ENCODE measurements at places on chromosomes 5 and 9. TPM values are rescaled to one million over a fixed set of nuclear protein-coding genes. Genes with fewer than 3 reads are reported as not detected.
A peak's percentile ranks its signal among the peaks of the same experiment; 100 is the strongest.

Gene GBGT1
- polyA plus RNA-seq = 4.0 TPM

Gene CD74
- polyA plus RNA-seq = 79.2 TPM

Gene IL13
- polyA plus RNA-seq = not detected

Gene MAP1B
- polyA plus RNA-seq = 27.0 TPM

Gene ADAMTS16
- polyA plus RNA-seq = 9.8 TPM

Gene SCGB3A1
- 0.56 TPM for polyA plus RNA-seq

Gene MYOT
- 229 TPM for polyA plus RNA-seq

Gene HTR4
- polyA plus RNA-seq = not detected

Gene RASEF
- 1.3 TPM for polyA plus RNA-seq

Gene PTCH1
- 9.6 TPM for polyA plus RNA-seq

Gene SHLD3
- polyA plus RNA-seq = 2.1 TPM

DNA sequence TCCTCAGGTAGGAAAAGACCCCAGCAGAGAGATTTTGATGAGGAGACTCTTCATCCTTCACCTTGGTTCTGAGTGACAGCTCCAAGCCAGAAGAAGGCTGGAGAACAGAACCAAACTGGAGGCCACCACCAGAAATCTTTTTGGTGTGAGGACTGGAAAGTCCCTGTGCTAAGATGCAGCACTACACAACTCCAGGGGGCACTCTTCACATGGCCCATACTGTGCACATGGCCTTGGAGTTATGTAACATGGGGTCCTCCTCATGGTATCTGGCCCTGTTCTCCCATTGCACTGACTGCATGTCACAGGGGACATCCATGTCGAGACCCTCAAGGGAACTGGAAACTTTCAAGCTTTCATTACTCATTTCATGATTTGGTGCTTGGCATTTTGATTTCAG, 17.3 kb upstream of the STX17 start:
- DNase-seq = no peak

DNA sequence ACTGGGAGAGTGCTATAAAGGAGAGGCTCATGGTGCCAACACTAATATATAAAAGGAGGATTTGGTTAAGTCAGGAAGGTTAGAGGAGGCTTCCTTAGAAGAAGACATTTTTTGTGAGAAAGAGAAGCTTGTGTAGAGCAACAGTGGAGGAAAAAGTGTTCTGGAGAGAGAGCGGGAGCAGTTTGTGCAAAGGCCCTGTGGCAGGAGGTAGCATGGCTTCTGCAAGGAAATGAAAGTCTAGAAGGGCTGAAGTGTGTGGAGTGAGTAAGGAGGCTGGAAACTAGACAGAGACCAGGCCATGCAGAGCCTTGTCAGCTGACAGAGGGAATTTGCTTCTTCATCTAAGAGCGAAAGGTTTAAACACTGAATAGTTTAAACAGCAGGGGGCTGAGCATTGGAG, 64.4 kb upstream of the ARAP3 start:
- no peak for DNase-seq

- peak; percentile 70 for DNase-seq
Measured at GRCh38 chr9:108994695-108995094, 18.6 kb downstream of the CTNNAL1 start.

DNA sequence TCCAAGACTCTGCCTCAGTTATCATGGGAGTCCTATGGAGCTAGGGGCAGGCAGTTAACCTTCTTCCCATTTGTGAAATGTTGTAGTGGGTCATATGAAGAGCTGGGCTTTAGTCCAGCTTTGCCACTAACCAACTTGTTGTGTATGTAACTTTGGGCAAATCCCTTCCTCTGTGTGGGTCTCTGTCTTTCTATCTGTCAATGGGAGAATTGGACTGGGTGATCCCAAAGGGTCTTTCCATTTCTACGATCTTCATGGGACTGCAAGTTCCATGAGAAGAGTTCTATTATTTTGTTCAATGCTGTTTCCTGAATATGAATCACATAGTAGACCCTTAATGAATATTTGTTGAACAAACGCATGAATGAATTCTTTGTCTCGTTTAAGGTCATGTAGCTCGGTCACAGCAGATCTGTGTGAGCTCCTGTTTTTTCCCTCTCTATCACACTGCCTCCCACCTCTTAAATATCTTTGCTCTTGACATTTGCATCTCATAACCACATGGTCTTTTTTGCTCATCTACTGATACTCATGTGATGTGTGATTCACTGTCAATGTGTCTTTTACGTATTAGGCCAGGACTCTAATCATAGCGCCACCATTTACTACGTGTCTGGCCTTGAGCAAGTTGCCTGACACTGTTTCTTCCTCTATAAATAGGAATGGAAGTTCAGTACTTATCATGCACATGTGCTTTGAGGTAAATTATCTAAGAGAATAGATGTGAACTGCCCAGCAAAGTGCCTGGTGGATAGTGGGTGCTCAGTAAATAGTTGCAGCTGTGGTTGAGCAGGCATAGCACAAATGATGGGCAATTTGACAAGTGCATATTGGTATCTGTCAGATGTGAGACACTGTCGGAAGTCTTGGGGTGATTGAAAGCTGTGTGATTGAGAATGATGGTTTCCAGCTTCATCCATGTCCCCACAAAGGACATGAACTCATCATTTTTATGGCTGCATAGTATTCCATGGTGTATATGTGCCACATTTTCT, 37.4 kb downstream of the PTTG1 start:
- no peak for DNase-seq

DNA sequence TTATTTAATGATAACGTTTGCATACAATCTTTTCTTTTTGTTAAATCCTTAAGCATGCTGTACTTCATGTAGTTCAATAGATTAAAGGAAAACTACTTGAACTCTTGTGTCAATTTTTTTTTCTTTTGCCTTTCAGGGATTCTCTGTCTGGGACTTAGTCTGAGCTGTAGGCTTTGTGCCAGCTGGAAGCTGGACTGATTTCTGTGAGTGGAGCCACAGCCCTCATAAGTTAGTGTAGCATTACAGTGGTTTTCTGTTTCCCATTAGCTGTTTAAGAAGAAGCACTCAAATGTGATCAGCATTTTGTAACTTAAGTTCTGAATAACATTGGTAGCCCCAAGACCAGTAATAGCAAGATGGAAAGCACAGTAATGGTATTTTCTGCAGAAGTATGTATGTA, 330.6 kb upstream of the MEF2C start:
- peak; percentile 93 for DNase-seq

- DNase-seq = peak; percentile 92
Measured at GRCh38 chr9:114169029-114169951, 14.0 kb downstream of the COL27A1 start.

- no peak for DNase-seq
Measured at GRCh38 chr5:135383803-135384495, 15.1 kb downstream of the MACROH2A1 start.

GRCh38 chr5:150082889-150083288, 3.5 kb downstream of the CSF1R start:
- DNase-seq = no peak

GRCh38 chr9:101512116-101512515, 21.5 kb upstream of the RNF20 start:
- no peak for DNase-seq

GRCh38 chr9:103798620-103799019, 295.5 kb upstream of the SMC2 start:
- no peak for DNase-seq

DNA sequence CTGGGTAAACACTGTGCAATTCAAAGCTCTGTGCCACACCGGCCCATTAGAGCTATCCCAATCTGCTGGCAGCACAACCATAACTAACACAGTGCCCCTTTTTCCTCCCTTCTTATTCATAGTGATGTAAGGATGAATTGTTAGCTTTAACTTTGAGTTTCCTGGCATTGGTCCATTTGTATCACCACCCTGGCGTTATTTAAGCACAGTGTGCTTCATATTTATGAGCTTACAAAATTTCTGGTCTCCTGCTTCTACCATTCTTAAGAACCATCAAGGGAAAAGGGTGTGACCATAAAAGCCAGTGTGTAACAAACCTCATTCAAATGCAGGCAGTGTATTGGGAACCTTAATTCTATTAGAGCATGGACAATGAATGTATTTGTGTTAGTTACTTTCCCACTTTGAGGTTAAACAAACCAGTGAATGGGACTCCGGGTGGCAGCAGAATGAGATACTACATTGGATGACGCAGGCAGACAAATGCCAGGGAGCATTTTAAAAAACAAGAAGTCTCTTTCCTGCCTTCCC, 222.6 kb downstream of the TMEM161B start:
- DNase-seq = no peak

DNA sequence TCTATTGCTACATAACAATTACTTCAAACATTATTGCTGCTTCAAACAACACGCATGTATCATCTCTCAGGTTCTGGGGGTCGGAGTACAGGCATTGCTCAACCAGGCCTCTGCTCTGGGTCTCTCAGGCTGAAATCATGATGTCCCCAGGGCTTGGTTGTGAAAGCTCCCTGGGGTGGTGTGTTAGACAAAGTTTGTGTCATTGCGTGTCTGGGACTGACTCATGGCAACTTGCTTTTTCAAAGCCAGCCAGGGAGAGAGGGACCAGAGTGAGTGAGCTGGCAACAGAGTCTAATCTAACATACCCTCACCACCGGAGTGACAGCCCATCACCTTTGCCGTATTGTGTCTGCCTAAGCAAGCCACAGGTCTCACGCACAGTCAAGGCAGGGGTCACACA, 259.2 kb upstream of the NFIL3 start:
- DNase-seq = no peak

DNA sequence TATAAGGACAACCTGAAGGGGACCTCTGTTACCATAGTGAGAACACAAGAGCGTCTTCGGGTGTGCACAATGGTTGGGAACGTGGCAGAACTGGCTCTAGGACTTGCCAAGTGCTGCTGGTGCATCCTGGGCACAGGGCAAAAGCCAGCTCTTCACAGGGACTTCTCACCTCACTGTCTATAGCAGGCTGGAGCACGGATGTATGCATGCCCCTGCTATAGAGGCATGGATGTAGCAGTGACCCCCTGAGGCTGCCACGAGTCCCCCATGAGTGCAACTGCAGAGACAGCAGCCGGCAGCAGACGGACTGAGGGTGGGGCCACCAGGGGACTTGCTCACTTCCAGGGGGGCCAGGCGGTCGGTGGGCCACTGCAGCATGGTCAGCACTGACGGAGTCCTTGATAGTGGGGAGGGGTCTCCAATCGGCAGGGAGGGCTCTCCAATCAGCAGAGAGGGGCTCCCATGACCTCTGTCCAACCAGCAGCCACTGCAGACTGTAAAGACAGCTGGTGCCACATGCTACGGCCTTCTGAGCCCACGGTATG, 64.9 kb downstream of the SEMA4D start:
- DNase-seq = peak; percentile 20

GRCh38 chr9:89358985-89359384, 40.7 kb downstream of the SECISBP2 start:
- peak; percentile 90 for DNase-seq

GRCh38 chr5:98721231-98721928, 52.1 kb upstream of the RGMB start:
- no peak for DNase-seq

GRCh38 chr9:87567571-87567970, 69.9 kb downstream of the DAPK1 start:
- DNase-seq = no peak

DNA sequence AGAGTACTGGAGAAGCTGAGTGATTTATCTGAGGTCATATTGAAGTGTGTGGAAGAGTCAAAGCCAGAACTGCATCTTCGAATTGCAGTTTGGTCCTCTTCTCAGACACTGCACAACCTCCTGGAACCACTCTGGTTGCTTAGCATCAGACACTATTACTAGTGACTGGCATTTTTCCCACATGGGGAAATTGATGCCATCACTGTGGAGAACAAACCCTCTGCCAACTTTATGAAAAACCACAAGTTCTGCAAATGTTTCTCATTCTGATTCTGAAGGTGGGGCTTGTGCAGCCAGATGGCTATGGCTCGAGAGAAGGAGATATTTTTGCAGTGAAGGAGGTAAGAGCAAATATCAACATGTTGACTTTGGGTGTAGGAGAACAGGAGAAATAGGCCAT, 67.2 kb downstream of the KCTD16 start:
- DNase-seq = peak; percentile 10

GRCh38 chr5:108148715-108149139, 233.2 kb downstream of the FBXL17 start:
- DNase-seq = peak; percentile 5

DNA sequence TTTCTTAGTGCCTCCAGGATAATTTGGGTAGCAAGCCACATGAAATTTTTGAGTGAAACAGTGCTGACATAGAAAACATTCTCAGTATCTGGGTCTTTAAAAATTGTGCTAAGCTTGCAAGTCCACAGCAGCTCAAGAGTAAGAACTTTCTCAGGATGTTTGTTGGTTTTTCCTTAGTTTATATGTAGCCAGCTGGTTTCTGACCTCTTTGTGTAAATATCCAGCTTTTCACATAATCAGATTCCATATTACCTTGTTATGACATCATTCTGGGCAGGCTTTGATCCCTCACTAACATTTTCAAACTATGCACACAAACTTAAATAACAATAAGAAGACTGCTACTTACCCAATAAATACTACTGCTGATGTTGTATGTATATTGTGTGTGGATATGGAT, 82.9 kb upstream of the VCAN start:
- no peak for DNase-seq

GRCh38 chr9:106816524-106816923, 46.4 kb upstream of the ZNF462 start:
- DNase-seq = no peak

DNA sequence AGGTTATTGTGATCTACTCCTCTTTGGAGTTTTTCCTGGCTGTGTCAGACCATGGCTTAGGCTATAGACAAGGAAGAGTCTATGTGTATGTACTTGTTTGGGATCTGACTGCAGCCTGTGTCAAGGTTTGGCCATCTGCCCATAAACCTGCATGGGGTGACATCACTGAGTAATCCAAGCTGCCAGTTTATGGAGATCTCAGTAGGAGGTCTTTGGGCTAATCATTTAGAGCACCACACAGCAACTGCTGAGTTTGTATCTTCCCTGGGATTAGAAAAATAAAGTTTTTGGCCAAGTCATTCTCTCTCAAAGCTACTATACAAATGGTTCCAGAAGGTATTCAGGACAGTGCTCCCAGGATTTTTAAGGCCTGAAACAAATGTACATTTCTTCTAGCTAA, 65.5 kb upstream of the HSPB3 start:
- peak; percentile 86 for DNase-seq

GRCh38 chr5:138448481-138449398, 9.9 kb downstream of the REEP2 start:
- DNase-seq = no peak

- DNase-seq = no peak
Measured at GRCh38 chr9:19022206-19022605, 10.8 kb downstream of the SAXO1 start.

GRCh38 chr5:143434261-143435209, 31.0 kb upstream of the NR3C1 start:
- peak; percentile 41 for DNase-seq

- DNase-seq = peak; percentile 47
Measured at GRCh38 chr5:149837680-149838269, 106.8 kb downstream of the PDE6A start.

DNA sequence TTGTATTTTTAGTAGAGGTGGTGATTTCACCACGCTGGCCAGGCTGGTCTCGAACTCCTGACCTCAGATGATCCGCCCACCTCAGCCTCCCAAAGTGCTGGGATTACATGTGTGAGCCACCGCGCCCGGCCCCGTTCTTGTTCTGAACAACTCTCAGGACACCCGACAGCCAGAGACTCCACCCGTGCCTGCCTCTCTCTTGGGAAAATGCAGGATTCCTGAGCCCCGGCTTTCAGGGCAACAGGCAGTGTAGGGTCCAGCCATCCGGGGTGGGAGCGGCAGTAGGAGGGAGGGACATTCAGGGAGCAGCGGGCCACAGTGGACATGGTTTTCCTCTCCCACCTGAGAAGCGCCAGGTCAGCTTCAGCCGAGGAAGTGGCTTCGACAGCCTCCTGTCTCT, 34.4 kb downstream of the NCS1 start:
- DNase-seq = no peak

GRCh38 chr5:56012281-56012963, 17.7 kb upstream of the IL6ST start:
- no peak for DNase-seq

GRCh38 chr9:134324359-134325095, 1.7 kb upstream of the RXRA start:
- DNase-seq = no peak
